ENCODE measurements at places on chromosomes 3 and 15.

- peak; percentile 14 for DNase-seq
Observed at GRCh38 chr3:32276279-32276841, 37.9 kb downstream of the CMTM8 start.

GRCh38 chr3:47473391-47473790 lies 2.4 kb downstream of the SCAP start:
- no peak for DNase-seq

DNA sequence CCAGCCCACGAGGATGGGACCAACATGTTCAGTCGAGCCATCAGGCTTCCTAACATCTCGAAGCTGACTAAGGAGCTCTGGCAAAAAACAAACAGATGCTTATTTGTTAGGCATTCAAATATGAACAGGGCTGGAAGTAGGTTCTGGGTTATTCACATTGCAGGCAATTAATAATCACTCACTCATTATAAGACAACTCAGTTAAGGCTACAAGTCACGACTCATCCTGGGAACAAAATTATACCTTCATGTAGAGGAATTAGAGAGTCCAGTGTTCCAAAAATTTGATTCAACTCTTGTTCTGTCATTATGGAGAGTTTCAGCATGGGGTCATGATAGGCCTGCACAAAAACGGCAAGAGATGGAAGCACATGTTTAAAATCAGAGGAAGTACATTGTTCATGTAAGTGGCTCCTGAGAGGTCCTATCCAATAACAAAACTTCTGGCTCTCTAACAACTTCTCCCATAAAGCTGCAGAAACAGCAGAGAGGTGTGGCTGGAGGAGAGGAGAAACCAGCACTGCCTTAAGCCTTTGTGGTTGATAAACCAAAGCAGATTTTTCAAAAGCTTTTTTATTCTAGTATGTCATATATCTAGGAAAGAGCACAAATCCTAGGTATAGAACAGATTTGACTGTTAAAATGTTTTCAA lies 50.6 kb downstream of the ARHGEF3 start:
- no peak for DNase-seq

GRCh38 chr15:69143756-69144436 lies 16.5 kb upstream of the GLCE start:
- DNase-seq, result no peak

DNA sequence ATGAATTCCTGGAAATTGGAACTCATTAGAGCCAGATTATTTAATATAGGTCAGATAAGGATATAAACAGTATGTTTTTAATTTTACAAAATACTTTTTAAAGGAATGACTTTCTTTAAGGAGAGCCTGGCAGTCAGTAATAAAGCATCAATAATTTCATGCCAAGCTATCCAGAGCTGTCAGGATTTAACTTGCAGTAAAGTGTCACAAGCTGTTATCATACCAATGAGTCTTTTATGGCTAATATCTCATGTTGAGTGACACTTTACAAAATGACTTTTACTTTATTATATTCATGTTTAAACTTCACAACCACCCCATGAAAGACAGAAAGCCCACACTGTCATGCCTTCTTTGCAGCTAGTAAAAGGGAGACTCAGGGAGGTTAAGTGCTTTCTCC lies 72.9 kb upstream of the C3orf49 start:
- no peak for DNase-seq

GRCh38 chr3:58487140-58487886 lies 4.6 kb upstream of the KCTD6 start:
- DNase-seq, result peak; percentile 80

GRCh38 chr15:50786871-50787270 lies 21.4 kb upstream of the SPPL2A start:
- DNase-seq, result no peak

GRCh38 chr15:99439524-99439835 lies 126.3 kb upstream of the MEF2A start:
- no peak for DNase-seq

- no peak for DNase-seq
Observed at GRCh38 chr15:78642331-78642730, 1.3 kb upstream of the CHRNB4 start.

- DNase-seq, result no peak
Observed at GRCh38 chr15:76382987-76383728, 46.6 kb downstream of the ISL2 start.

DNA sequence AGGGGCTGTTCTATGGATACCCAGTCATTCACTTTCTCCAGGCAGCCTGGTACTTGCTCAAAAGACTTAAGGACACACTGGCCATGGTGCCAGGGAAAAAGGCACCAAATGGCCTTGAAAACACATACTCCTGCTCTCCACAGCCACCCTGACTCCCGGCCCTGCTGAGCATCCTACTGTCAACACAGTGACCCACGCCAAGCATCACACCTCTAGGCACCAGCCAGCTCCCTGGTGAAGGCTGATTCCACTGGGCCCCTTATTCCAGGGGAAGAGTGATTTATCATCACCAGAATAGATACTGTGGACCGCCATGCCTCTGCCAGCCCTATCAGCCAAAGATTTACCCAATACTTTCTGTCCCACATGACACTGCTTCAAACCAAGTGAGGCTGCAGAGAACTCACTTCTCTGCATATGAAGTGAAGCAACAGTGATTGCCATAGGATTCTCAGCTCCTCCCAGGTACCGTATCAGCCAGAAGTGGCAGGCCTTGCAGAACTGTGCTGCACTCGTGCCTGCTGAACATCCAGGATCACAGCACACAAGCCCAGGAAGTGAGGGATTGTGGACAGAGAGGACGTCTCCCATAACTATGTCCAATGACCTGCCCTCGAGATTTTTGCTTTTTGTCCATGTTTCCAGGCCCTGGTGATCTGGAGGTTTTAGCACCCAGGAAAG lies 63.7 kb downstream of the WHAMM start:
- no peak for DNase-seq

- DNase-seq, result no peak
Observed at GRCh38 chr3:37162501-37163245, 11.7 kb downstream of the LRRFIP2 start.

GRCh38 chr3:58116161-58116955 lies 94.4 kb downstream of the DNASE1L3 start:
- DNase-seq, result no peak

DNA sequence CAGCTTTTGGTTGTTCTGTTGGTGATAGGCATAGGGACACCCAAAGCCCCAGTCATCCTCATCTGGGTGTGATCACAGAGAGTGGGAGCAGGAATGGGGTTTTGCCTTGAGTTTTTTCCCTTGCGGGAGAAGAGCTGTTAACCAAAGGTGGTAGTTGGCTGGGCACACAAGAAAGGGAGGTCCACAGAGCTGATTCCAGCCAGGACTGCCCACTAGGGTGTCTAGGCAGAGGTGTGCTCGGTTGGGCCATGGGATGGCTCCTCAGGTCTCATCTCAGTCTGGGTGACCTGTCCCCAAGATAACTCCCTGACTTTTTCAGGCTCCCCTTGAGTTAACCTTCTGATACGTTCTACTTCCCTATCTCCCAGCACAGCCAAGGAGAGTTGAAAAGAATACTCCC lies 134.8 kb downstream of the PDE8A start:
- DNase-seq, result no peak

GRCh38 chr15:76155731-76156130 lies 95.9 kb downstream of the TMEM266 start:
- no peak for DNase-seq

DNA sequence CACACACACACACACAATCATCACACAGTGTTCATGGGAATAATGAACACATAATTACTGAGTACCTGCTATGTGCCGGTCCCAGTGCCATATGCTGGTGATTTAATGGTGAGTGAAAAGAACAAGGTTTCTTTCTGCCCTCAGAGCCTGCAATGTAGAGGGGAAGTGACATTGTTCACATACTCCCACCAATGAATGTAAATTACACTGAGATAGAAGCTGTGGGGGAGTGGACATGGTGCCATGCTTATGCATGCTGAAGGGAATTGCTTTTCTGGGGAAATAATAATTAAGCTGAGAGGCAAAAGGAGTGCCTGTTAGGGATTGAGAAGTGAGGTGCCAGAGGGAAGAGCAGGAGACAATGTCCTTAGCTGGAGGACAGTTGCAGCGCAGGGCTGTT lies 175.1 kb downstream of the MFSD1 start:
- DNase-seq, result no peak

DNA sequence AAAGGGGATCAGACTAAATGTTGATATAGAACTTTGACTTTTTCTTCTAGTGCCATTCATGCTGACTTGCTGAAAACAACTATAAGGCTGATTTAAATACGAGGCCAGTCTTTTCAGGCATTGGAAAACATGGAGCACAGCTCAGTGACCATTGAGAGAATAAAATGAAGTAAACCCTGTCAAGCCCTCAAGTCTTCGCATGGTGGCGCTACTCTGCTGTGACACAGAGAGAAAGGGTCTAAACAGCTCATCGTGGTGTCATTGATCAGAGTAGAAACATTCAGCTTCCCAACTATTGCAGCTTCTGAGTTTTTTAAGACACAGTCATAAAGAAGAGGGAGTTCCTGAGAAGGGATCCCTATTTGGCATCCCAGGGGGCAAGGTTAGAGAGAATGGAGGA lies 716.2 kb downstream of the DIPK2A start:
- DNase-seq, result no peak

GRCh38 chr3:15924914-15925313 lies 127.1 kb upstream of the ANKRD28 start:
- no peak for DNase-seq

- DNase-seq, result no peak
Observed at GRCh38 chr3:159280386-159281191, 478.7 kb downstream of the MFSD1 start.

GRCh38 chr3:29430558-29430971 lies 149.7 kb downstream of the RBMS3 start:
- DNase-seq, result no peak

DNA sequence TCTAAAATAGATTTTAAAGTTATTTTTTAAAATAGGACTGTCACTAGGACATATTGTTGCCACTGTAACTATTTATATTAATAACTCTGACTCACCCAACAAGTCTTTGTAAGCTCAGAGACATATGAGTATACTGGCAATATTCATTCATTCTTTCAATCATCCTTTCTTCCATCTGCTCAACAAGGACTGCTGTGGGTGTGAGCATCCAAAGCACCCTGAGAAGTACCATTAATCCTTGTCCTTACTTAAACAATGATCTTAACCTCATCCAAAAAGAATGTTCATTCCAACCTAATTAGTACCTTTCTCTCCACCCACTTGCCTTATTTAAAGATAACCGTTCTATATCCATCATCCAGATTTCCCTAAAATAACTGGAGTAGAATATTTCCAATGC lies 94.2 kb upstream of the PPP2R3A start:
- no peak for DNase-seq

Data from suppressor macrophage (primary cell).